ENCODE measurements at places on chromosomes 11 and 22.

- DNase-seq, result no peak
Measured at GRCh38 chr11:96648991-96649390, 259.2 kb downstream of the JRKL start.

DNA sequence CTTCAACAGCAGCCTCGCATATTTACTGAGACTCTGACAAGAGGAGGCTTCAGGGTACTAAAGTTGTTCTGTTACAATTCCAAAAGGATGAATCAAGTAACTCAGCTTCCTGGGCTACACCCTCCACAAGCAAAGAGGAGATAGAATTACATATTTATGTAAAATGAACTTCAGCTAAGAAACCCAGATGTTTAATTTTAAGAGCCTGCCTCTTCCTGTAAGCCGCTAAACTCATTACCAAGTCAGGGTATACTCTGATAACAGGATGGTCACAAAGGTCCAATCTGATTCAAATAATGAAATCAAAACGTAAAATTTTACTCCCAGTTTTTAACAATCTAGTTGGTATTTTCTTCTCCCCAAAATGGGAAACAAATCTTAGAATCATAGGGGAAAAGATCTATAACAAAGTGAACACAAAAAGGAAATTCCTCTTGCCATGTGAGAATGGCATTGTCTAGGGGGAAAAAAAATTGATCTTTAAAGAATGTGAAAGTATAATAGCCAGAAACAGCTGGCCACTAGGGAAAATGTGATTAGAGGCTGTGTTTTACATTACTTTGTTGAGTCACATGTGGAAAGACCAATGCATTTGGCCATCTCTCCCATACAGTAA lies 30.9 kb downstream of the CHEK2 start:
- DNase-seq, result no peak

GRCh38 chr11:32434356-32435151 lies 785 bp downstream of the WT1 start:
- no peak for DNase-seq

GRCh38 chr11:15607361-15608036 lies 492.8 kb downstream of the INSC start:
- no peak for DNase-seq

DNA sequence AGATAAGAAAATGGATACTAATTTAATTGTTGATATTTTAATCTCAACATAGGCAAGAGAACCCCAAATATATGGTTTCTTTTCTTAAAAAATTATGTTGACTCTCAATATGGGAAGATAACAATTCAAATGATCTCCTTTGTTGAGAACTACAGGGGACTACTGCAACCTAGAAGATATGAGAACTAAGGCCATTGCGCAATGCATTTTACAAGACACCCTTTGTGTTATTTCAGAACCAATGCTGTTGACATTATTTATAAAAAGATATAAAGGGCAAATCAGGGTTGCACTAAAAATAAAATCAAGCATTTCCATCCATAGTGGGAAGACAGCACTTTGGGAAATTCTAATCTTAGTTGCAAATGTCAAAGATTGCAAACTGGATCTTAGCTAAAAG lies 322.3 kb downstream of the SOX6 start:
- no peak for DNase-seq

- DNase-seq, result no peak
Measured at GRCh38 chr11:24819006-24819405, 322.2 kb downstream of the LUZP2 start.

- DNase-seq, result peak; percentile 38
Measured at GRCh38 chr11:63671322-63672155, at the start of gene ATL3. Gene ATL3 (minus strand): TSS chr11:63671376. CDS start chr11:63671335, 41 bp downstream.

DNA sequence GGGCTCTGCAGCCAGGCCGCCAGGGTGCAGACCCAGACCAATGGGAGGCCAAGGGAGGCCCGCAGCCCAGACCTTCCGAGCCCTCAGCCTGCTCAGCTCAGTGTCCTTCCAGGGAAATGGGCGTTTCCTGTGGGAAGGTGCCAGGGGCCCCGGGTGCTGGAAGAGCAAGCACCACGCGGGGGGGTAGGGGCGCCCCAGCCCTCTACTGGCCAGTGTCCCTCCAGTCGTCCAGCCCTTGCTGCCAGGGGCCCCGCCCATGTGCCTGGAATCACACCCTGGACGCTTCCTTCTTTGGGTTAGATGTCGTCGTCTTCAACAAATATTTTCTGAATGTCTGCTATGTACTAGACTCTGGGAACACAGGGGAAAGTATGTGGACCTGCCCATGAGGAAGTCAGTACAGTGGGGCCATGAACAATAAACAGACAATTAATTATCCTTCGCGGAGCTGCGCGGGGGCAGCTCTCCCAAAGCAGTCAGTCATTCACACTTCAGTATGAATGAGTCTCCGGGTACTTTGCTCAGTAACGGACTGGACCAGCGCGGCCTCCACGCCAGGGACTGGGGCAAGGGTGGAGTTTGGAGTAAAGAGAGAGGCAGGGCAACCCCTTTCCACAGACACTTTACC lies 60.2 kb downstream of the CDKN1C start:
- no peak for DNase-seq

DNA sequence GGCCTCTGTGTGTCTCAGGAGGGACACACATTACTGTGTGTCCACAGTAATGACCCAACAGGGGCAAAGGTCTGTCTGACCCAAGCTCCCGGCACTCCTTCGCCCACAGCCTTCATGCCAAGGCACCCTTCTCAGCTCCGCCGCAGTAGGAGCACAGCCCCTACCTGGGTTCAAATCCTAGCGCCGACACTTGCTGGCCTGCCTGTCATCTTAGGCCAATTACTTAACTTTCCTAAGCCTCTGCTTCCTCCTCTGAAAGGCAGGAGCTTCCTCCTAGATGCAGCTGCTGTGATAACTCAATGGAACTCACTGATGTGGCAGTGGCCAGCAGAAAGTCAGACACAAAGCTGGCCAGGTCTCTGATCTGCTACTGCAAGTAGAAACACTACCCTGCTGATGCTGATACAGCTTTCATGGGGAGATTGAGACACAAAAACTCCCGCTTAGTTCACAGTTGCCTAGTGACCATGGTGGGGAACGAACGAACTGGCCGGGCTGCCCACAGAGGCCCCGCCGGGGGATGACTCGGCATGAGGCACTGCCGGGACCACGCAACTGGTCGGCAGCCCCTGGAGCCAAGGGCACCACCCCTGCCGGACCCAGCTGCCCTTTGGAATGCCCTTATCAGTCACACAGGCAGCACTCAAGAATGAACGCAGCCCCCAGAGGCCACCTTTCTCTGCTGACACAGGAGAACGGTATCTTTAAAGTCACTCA lies 8.1 kb downstream of the EHD1 start:
- DNase-seq, result no peak

GRCh38 chr11:90318651-90319050 lies 95.8 kb upstream of the CHORDC1 start:
- DNase-seq, result no peak

DNA sequence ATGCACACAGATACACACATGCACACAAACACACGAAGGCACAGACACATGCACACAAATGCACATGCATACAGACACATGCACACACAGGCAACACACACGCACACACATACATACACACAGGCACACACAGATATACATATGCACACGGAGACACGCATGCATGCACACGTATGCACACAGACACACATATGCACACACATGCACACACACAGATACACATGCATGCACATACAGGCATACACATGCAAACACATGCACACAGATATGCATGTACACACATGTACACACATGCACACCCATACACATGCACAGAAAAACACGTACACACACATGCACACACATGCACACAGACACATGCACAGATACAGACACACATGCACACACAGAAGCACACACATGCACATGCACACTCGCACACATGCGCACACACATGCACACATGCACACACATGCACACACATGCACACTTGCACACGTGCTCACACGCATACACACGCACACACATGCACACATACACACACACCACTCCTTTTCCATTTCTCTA lies 70.8 kb upstream of the ALDH3B2 start:
- no peak for DNase-seq

DNA sequence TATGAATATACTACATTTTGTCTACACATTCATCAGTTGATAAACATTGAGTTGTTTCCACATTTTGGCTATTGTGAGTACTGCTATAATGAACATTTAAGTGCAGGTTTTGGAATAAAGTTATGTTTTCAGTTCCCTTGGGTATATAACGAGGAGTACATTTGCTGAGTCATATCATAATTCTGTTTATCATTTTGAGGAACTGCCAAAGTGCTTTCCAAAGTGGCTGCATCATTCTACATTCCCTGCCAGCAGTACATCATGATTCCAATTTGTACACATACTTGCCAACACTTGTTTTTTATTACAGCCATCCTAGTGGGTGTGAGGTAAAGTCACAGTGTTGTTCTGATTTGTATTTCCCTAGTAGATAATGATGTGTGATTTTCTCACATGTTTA lies 1458.6 kb upstream of the TENM4 start:
- no peak for DNase-seq

DNA sequence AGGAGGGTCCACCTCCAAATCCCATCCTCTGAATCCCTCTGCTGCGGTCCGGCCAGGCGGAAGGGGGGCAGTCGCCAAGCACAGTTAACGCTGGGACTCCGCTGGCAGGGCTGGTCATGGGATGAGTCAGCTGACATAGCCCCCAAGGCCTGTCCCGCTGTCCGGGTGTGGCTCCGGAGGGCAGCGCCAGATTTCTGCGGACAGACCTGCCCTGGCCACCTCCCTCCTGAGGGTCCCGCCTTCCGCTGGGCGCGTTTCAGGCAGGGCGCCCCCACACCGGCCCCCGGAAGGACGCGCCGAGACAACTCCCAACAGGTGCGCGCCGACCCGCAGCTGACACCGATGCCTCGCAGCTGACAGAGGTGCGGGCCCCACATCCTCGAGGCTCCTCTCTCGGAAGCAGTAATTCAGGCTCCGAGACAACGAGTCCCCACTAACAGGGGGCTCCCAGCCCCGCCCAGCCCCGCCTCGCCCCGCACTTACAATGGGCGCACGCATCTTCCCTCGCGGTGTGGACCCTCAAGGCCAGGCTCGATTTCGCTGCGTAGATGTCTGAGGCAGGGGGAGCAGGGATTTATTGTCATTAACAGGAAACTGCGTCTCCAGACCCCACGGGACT lies 607 bp downstream of the PLAAT3 start:
- DNase-seq, result no peak

Measured in NCI-H2107 (cell line).